Posterior cingulate gyrus (tissue), 11 donors: ENCODE measurements at places on chromosomes 13 and 19.

DNA sequence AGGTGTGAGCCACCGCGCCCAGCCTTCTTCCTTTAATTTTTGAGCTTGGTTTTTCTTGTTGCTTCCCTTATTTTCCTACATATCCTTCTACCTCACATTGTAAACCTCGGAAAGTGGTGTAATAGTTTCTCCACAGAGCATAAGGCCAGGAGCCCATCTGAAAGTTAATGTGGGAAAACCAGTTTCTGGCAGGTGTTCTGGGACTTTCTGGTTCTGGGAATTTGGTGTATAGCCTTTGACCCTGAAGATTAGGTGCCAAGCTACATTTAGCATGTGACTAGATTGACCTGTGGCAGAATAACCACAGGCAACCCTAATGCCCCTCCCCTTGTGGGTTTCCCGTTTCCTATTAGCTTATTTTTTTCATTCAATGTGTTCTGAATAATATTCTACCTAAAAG lies 8.7 kb downstream of the POP4 start:
- DNase-seq = no peak

GRCh38 chr13:65336087-65336749 lies 1893.9 kb downstream of the PCDH9 start:
- no peak for DNase-seq

DNA sequence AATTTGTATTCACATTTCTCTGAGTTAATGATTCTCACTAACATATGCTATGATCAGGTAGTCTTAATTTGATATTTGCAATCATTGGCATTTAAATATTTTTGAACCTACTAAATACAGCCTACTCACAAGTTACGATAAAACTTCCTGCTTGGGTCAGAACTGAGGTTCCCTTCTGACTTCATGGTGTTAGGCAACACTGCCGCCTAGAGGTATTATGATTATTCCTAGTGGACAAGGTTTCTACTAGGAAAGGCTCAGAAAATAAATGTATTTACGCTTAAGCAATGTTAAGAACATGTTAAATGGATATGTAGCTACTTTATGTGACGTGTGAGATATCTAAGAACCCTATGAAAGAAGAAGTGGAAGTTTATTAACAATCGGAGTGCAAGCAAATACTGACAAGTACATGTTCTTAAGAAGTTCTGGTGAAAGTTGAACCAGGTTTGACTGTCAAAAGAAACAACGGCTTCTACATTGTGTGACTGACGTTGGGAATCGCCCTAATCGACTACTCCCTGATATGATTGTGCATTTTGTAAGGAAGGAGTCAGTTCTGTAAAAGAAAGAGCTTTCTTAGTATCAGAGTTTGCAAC lies 1395.8 kb downstream of the SLITRK5 start:
- DNase-seq = no peak

GRCh38 chr19:5253406-5254110 lies 87.1 kb downstream of the PTPRS start:
- DNase-seq = no peak

DNA sequence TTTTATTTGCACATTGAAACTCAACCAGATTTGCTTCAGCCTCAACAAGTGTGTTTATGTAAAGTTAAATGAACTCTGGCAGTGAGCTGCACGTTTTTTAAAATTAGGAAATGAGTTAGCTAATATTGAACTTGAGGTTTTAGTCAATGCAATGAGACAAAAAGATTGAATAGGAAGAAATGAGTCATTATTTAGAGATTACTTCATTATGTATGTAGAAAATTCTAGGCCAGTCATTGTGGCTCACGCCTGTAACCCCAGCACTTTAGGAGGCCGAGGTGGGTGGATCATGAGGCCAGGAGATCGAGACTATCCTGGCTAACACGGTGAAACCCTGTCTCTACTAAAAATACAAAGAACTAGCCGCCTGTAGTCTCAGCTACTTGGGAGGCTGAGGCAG lies 22.8 kb upstream of the CD70 start:
- DNase-seq = no peak

- DNase-seq = no peak
Measured at GRCh38 chr13:72151241-72151640, 284.2 kb upstream of the DACH1 start.

DNA sequence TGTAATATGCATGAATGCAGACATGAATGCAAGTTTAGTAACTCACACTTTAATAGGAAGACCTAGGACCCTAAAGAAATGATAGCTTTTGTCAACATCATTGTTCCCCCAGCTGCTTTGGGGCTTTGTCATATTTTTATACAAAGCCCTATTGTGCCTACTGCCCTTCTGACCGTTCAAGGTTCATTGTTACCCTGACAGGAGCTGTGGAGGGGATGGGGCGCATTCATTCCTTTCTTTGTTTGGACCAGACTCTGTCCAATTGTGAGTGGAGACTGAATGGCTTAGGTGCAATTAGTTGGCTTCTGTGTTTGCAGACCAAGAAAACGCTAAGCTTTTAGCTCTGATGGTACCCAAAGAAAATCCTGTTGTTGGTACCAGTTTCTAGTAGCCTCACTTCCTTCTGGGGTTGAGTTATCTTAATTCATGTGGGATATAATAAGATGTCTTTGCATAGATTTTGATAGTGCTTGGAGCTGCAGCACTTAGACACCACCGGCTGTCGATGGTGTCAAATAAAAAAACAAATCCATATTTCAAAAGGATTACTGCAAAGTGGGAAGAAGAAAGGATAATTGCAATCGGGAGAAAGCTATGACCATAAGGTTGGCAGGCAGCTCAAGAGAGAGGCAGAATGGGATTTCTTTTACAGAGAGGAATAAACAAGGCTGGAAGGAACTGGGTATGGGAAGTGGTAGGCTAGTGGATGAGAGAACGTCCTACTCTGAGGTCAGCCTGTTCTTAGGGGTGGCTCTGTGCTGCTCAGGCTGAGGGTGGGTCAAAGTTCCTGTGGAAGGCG lies 133.9 kb upstream of the TMTC4 start:
- DNase-seq = no peak

DNA sequence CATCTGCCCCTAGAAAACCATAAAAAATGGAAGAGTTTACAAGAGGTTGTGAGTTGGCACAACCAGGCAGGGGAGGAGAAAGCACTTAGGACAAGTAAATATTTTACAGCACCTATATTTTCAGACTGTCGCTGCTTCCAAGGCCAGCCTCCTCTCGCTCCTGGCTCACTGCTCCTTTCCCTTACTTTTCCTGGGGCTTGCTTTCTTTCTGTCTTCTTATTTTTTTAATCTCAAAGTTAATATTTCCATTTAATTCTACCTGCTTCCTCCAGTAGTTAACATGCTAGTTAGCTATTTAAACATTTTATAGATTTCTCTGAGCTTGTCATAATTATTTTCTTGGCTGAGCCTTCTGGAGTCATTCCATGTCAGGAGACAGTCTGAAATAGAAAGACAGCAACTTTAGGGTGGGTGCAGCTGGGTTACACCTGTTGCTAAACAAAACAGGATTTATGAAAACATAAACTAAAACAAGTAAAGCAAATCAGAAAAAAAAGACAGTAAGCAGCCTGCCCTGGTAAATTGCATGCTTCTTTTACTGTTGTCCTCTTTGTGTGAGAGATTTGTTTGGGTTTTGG lies 330.1 kb downstream of the DLEU7 start:
- DNase-seq = no peak

DNA sequence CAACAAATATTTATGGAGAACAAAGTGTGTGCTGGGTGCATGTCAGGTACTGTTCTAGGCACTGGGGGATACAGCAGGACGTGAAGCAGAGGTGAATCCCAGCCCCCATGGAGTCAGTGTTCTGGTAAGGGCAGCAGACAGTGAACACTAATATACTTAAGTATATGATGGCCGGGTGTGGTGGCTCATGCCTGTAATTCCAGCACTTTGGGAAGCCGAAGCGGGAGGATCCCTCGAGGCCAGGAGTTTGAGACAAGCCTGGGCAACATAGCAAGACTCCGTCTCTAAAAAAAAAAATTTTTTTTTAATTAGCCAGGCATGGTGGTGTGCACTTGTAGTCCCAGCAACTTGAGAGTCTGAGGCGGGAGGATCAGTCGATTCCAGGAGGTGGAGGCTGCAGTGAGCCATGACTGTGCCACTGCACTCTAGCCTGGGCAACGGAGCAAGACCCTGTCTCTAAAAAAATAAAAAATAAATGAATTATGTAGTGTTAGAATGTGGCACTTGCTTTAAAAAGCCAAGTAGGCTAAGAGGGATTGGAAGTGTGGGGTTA lies 22.6 kb downstream of the CHST8 start:
- DNase-seq = no peak

GRCh38 chr13:43244481-43244880 lies 221.1 kb downstream of the DNAJC15 start:
- DNase-seq = no peak

DNA sequence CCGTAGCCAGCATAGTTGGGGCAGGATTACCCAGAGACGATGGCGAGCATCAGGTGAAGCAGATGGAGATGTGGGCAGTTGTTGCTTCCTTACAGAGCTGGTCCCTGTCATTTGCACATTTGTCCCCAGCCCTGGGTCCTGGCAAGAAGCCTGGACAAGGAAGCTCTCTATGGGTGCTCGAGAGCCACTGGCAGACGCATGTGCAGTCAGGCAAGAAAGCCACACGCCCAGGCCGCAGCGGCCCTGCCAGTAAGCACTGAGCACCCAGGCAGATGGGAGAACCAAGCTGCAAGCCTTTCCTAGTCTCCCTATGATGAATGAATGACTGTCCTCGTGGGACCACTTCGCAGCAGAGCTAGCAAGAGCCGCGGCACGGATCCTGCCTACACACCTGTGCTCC lies 182.8 kb downstream of the FOXO1 start:
- peak; percentile 65 for DNase-seq

GRCh38 chr13:39866722-39867121 lies 211.3 kb downstream of the COG6 start:
- no peak for DNase-seq

- no peak for DNase-seq
Measured at GRCh38 chr13:110298505-110299282, 8.3 kb downstream of the COL4A1 start.

DNA sequence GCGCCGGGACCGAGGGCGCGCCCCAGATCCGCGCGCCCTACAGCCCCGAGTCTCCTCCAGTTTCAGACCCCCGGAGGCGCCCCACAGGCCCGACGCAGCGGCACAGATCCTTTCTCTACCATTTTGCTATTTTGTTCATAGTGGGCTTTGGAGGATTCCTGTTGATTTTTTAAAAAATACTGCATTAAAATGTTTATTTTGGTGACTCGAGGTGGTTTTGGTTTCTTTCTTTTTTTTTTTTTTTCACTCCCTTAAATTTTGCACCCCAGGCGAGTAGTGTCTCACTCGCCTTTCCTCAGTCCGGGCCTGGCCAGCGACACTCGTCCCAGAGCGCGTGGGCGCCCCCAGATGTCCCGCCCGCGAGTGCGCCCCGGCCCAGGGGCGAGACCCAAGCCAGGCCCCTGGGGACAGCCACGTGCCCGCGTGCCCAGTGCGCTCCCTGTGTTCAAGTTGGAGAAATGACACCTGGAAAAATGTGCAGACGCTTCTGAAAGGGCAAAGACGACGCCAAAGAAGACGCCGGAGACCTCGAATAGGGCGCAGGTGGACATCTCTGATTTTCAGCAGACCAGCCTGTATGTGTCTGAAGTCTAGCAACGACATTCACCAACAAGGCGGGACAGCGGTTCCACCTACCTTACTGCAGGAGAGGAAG lies 471 bp upstream of the INSR start:
- DNase-seq = peak; percentile 56

- peak; percentile 77 for DNase-seq
Measured at GRCh38 chr19:35044317-35045117, 3.0 kb downstream of the HPN start.

GRCh38 chr19:46954993-46955812 lies 64.4 kb upstream of the NPAS1 start:
- DNase-seq = no peak

- DNase-seq = no peak
Measured at GRCh38 chr13:41765020-41765419, 195.9 kb downstream of the VWA8 start.

DNA sequence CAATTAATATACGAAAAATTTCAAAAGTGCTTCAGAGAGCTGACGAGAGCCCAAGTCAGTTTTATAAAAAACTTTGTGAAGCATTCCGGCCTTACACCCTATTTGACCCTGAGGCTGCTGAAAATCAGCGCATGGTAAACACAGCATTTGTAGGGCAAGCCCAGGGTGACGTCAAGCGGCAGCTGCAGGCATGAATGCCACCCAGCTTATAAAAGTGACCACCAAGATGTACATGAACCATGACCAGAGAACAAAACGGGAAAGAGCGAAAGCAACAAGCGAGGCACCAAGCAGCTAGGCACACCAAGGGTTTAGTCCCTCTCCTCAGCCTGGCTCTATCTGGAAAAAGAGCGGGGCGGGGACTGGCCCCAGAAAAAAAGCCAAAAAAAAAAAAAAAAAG lies 6.0 kb downstream of the SIGLEC11 start:
- DNase-seq = peak; percentile 15
